Calu3 (cell line): ENCODE measurements at places on chromosomes 12 and 14. TPM values are rescaled to one million over a fixed set of nuclear protein-coding genes. Genes with fewer than 3 reads are reported as not detected.

The CLEC12A gene
- total RNA-seq, result not detected in 2 replicates

The SLC4A8 gene
- total RNA-seq, result 0.76 and 1.1 TPM in 2 replicates

The RPS6KL1 gene
- total RNA-seq, result 16.4 and 18.5 TPM in 2 replicates

The PLXNC1 gene
- total RNA-seq, result 1.3 and 2.3 TPM in 2 replicates

The POU6F1 gene
- total RNA-seq, result 2.5 and 4.2 TPM in 2 replicates

The CCDC88C gene
- 33.2 and 43.9 TPM in 2 replicates for total RNA-seq

The CNTN1 gene
- not detected in 2 replicates for total RNA-seq

The KIF5A gene
- 0.10 TPM in 1 of 2 replicates, not detected in the other for total RNA-seq
